ENCODE measurements at places on chromosomes 3 and 15.
A peak's percentile ranks its signal among the peaks of the same experiment; 100 is the strongest.

DNA sequence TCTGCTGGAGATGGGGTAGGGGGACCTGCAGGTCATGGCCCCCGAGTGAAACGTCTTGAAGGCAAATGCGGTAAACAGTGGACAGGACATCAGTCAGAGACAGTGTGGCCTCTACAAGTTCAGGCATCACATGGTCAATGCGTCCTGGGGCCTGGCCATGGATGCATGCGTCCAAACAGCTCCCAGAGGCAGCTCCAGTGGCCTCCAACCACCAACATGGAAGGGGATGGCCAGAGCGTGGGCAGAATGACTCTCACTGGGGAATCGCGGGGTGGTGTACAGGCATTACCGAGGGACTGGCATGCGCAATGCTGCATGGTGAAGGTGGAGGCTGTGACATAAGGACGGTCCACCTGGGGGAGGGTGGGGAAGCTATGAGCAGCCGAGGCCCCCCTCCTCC is 35.6 kb upstream of the IQSEC1 start:
- no peak for DNase-seq

GRCh38 chr3:168889666-168890065 is 773.8 kb downstream of the MECOM start:
- DNase-seq, result no peak

- DNase-seq, result no peak
Measured at GRCh38 chr3:78634316-78634715, 1133.5 kb downstream of the ROBO1 start.

- DNase-seq, result no peak
Measured at GRCh38 chr3:178987745-178988144, 83.9 kb downstream of the ZMAT3 start.

GRCh38 chr15:85667491-85668424 is 127.0 kb downstream of the KLHL25 start:
- no peak for DNase-seq

DNA sequence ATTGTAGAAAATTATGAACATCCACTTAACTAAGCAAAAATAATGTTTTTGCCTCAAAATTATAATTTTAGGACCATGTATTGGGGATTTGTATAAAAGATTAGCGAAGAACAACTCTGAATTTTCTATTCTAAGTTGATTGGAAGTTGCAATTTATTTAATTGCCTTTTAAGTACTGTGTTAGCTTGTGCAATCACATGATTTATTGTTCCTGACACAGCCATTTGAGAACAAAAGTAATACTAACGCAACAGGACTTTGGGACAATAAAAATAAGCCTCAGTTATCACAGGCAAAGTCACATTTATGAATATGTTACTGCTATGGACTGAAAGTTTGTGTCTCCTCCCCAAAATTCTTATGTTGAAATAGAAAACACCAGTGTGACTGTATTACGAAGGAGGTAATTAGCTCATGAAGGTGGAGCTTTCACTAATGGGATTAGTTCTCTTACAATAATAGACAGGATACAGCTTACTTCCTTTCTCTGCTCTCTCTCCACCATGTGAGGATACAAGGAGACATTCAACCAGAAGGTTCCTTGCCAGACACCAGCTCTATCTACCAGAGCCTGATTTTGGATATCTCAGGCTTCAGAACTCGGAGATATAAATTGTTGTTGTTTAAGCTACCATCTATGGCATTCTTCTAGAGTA is 745.9 kb downstream of the ZBBX start:
- no peak for DNase-seq

DNA sequence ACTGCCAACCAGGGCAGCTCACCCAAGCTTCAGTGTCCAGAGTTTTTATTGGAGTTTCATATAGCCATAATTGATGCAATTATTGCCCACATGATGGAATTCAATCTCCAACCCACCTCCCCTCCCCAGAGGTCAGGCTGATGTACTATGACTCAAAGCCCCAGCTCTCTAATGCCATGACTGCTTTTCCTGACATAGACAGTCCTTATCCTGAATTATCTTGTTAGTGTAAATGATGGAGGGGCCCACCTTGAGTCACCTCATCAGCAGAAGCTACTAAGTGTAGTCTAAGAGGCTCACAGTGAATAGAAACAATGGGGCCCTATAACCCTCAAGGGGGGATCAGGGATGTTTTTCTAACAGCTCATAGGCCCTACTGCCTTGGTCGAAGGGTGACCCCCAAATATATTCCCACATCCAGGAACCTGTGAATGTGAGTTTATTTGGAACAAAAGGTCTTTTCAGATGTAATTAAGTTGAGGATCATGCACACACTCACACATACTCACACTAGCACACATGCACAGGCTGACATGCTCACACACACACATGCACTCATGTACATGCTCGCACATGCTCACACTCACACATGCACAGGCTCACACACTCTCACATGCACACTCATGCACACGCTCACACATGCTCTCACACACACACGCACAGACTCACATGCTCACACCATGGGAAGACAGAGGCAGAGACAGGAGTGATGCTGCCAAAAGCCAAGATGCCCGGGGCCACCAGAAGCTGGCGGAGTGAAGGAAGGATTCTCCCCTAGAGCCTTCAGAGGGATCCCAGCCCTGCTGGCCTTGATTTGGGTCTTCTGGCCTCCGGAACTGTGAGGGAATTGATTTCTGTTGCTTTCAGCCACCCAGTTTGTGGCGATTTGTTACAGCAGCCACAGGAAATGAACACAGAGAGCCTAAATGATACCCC is 131.2 kb upstream of the SMAD3 start:
- no peak for DNase-seq

- no peak for DNase-seq
Measured at GRCh38 chr3:180749796-180750195, 70.5 kb upstream of the CCDC39 start.

GRCh38 chr15:72154316-72154715 is 36.1 kb downstream of the SENP8 start:
- DNase-seq, result no peak

GRCh38 chr15:85625856-85626255 is 168.9 kb downstream of the KLHL25 start:
- no peak for DNase-seq

DNA sequence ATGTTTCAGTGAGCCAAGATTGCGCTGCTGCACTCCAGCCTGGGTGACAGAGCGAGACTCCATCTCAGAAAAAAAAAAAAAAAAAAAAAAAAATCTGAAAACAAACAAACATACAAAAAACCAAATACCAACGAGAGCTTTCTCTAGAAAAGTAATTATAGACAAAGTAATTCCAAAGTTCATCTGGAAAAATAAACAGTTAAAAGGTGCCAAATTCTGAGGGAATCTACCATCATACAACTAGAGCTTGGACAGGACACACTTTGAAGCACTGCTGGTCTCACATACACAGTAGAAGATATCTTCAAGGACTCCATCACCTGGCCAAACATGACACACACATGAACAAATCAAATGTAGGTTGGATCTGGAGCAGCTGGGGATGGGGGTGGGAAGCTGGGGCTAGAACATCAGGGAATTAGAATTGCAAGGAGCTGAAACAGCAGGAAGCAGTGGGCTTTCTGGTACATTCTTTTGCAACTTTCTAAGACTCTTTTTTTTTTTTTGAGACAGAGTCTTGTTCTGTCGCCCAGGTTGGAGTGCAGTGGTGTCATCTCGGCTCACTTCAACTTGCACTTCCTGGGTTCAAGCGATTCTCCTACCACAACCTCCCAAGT is 41.1 kb upstream of the CTSH start:
- DNase-seq, result no peak

DNA sequence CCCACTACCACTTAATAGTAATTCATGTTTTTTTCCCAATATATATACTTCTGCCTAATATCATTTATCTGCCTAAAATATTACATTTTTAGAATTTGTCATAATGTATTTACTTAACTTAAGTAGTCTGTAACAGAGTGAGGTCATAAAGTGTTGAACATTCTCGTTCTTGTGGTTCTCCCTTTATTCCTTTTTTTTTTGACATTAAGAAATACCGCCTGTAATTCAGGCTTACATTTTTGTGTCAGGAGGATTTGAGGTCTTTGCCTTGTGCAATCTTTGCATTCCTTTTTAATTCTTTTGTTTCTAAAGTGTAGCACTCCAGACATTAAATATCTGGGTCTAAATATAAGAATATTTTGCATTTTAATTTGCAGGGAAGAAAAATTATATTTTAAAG is 315.4 kb downstream of the PTPRG start:
- no peak for DNase-seq

- no peak for DNase-seq
Measured at GRCh38 chr3:72436863-72437592, 411.2 kb downstream of the SHQ1 start.

DNA sequence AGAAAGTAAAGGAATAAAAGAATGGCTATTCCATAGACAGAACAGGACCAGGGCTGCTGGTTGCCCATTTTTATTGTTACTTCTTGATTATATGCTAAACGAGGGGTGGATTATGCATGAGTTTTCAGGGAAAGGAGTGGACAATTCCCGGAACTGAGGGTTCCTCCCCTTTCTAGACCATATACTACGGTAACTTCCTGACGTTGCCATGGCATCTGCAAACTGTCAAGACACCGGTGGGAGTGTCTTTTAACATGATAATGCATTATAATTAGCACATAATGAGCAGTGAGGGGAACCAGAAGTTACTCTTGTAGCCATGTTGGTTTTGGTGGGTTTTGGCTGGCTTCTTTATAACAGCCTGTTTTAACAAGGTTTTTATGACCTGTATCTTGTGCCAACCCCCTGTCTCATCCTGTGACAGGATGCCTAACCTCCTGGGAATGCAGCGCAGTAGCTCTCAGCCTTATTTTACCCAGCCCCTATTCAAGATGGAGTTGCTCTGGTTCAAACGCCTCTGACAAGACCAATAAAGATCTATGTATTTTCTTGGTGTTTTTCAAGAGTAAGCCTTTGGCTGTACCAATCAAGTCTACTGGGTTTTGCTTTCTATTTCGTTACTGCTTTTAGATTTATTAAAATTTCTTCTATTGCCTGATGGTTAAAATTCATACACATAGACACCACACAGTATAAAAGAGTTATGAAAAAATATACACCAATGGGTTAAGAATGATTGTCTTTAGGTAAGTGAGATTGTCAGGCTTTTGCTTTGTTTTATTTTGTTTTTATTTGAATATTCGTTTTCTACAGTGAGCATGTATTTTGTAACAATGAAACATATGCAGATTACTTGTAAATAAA is 37.4 kb upstream of the CTDSPL start:
- no peak for DNase-seq

DNA sequence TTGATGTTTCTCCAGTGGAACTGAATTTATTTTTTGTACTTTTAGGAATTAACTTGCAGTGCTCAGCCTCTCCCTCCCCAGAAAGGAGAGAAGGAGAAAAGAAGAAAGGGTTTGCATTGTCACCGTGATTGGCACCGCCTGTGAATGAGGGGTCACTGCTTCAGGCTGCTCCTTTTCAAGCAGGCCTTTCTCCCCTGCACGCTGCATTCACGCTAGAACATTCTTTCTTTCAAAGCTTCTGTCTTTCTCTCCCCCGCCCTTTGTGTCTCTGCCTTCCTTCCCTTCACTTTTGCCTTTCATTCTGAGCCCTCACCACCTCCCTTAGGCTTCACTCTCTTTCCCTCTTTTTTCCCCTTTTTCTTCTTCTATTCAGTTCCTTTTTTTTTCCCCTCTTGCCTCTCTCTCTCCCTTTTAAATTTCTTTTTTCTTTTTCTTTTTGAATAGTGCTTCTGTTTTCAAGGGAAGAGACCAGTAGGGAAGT is 42.4 kb downstream of the ZNF710 start:
- DNase-seq, result no peak

- DNase-seq, result no peak
Measured at GRCh38 chr15:71780115-71780976, 30.0 kb upstream of the NR2E3 start.

- DNase-seq, result peak; percentile 42
Measured at GRCh38 chr3:25291481-25291905, 136.6 kb upstream of the RARB start.

GRCh38 chr15:80556694-80557367 is 138.3 kb upstream of the ABHD17C start:
- DNase-seq, result peak; percentile 99

GRCh38 chr3:50246517-50246954 is 10.5 kb downstream of the GNAI2 start:
- no peak for DNase-seq

GRCh38 chr3:146469150-146470017 is at the start of gene PLSCR2:
TSS of gene PLSCR2 (minus strand) at chr3:146469561. CDS start at chr3:146459904, 9,657 bp downstream.
- no peak for DNase-seq

- no peak for DNase-seq
Measured at GRCh38 chr3:55562700-55563099, 75.6 kb upstream of the WNT5A start.

DNA sequence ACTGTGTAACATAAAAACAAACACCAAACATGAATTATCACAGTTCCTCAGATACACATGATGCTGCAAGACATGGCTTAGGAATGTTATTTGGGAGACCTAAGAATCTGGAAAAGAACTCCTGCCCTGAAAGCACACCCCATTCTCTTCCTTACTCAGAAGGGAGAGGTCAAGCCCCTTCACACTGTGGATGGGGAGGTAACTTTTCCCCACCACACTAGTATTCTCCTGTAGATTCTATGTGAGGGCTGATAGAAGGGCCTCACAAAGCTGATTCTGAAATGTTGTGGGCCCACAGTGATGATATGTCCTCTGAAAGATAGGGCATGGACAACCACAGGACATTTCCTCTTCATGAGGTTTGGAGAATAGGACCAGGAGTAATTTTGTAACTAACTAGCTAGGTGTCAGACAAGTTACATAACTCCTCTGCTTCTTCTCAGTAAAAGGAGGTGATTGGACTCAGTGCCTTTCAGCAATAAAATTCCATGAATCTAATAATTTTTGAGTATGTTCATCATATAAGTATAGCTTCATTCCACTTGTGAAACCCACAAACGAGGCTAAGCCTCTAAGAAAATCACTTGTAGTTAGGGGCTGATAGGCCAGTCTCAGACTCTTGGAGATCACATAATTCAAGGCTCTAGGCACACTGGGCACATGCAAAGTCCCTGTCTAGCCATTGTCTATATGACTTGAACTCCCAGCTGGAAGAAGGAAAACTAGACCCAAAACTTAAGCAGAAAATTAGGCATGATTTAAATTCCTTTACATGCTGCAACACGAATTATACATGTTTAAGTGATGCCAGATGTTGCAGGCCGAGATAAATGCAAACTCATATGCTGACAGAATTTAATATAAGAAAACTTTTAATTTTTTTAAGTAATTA is 7.5 kb downstream of the PTX3 start:
- DNase-seq, result no peak

GRCh38 chr3:28206479-28206878 is 34.9 kb upstream of the CMC1 start:
- DNase-seq, result no peak

DNA sequence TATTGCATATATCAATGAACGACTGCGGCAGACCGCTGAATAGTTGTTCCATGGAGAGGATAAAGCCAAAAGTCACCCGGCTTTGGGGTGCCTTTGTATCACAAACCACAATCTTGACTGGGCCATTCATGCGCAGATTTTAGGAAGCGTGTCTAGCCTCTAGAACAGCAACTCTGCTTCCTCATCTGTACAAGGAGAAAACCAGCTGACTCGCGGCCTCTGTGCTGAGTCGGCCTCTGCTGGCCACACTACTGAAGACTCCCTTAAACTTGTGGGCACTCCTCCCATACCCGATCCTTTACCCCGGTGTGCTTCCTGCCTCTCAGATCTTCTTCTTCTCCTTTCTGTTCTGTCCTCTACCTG is 872 bp downstream of the DLEC1 start:
- DNase-seq, result no peak
